ENCODE measurements at places on chromosomes 12 and 14. TPM values are rescaled to one million over a fixed set of nuclear protein-coding genes. Genes with fewer than 3 reads are reported as not detected.

The GPR135 gene
- total RNA-seq: 4.4 TPM

The COX8C gene
- total RNA-seq: not detected

The DTX3 gene
- total RNA-seq: 3.4 TPM

- DNase-seq: no peak
- H3K4me1 ChIP-seq: peaks cover 18% of the 10 kb centered on the region
- H3K36me3 ChIP-seq: no peaks in the 10 kb centered on the region
- H3K4me3 ChIP-seq: no peak overlapping the region
- H3K27me3 ChIP-seq: no peaks in the 10 kb centered on the region
These were observed 40.0 kb downstream of the BTG1 start for GRCh38 chr12:92105676-92106075.

GRCh38 chr12:40207551-40207950 is 17.2 kb upstream of the LRRK2 start:
- H3K27me3 ChIP-seq: no peaks in the 10 kb centered on the region
- DNase-seq: no peak
- peaks cover 4% of the 10 kb centered on the region for H3K4me1 ChIP-seq
- H3K27ac ChIP-seq: peak overlapping the region; percentile 48
- no peaks in the 10 kb centered on the region for H3K36me3 ChIP-seq

GRCh38 chr14:89983375-89983774 is 27.6 kb downstream of the TDP1 start:
- no peaks in the 10 kb centered on the region for H3K27me3 ChIP-seq
- DNase-seq: no peak
- H3K4me1 ChIP-seq: no peaks in the 10 kb centered on the region
- no peaks in the 10 kb centered on the region for H3K36me3 ChIP-seq
- no peak overlapping the region for H3K4me3 ChIP-seq

DNA sequence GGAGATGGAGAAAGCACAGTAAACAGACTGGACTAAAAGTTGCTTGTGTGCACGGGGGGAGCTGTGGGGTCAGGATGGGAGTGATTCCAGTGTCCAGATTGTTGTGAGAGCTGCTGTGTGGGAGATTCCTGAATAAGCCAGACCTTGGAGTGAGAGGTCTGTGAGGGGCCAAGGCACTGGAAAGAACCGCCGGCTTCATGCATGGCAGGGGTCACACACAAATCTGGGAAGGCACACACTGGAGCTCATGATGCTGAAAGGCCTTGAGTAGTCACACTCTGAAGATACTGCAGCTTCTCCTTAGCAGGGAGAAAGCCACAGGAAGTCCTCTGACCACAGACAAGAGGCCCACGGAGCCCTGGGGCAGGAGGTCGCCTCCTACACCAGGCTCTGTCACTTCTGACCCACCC is 23.1 kb downstream of the ADCY6 start:
- H3K27me3 ChIP-seq: no peaks in the 10 kb centered on the region
- H3K4me3 ChIP-seq: no peak overlapping the region
